ENCODE measurements at places on chromosomes 5 and 9. TPM values are rescaled to one million over a fixed set of nuclear protein-coding genes. Genes with fewer than 3 reads are reported as not detected.

The ROPN1L gene
- total RNA-seq: 9.5 TPM

The TRPM3 gene
- total RNA-seq: 0.21 TPM

GRCh38 chr5:166962461-166962860 is 1329.0 kb upstream of the WWC1 start:
- DNase-seq: peak; percentile 23

GRCh38 chr9:29691758-29692407 is 2118.6 kb upstream of the C9orf72 start:
- DNase-seq: peak; percentile 3

DNA sequence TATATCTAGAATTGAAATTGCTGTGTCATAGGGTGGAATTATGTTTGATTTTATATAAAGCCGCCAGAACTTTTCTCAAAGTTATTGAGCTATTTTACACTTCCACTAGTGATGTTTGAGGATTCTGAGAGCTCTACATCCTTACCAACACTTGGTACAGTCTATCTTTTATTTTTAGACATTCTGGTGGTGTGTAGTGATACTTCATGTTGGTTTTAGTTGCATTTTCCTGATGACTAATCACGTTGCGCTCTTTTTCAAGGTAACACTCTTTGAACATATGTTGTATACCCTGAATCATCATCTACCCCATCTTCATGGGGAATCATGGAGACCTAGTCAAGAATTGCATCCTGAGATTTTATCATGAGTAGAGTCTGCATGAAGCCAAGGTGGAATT is 141.7 kb downstream of the NXNL2 start:
- no peak for DNase-seq
